ENCODE measurements at places on chromosomes 1 and 21.

DNA sequence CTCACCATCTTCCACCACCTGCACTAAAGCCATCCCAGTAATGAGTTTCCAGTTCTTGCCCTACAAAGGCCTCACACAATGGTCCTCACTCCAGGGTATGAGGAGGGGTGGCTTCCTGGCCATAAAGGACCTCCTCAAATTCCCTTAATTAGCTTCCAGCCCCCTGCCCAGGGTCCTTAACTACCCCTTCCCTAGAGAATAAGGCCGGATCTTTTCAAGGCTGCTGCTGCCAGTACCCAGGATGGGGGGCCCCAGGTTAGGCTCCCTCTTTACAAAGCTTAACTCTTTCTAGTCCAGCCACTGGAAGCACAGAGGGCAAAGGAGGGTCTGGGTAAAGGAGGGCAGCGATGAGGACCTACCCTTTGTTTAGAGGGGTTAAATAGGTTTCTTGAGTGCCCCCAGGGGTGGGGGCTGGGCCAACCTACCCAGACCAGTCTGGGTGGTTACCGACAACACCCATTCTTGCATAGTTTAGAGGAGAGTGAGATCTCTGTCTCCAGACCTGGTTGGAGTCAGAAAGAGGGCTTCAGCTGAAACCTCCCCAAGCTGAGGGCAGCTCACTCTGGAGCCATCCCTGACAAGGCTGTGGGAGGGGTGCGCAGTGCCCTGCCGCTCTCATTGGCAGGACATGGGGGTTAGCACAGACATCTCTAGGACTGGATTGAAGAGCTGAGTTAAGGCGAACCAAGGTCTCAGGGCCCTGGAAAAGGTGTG is 7.1 kb downstream of the BLACAT1 start:
- no peak for DNase-seq

- DNase-seq: no peak
Observed at GRCh38 chr1:87284456-87285240, 44.0 kb upstream of the LMO4 start.

DNA sequence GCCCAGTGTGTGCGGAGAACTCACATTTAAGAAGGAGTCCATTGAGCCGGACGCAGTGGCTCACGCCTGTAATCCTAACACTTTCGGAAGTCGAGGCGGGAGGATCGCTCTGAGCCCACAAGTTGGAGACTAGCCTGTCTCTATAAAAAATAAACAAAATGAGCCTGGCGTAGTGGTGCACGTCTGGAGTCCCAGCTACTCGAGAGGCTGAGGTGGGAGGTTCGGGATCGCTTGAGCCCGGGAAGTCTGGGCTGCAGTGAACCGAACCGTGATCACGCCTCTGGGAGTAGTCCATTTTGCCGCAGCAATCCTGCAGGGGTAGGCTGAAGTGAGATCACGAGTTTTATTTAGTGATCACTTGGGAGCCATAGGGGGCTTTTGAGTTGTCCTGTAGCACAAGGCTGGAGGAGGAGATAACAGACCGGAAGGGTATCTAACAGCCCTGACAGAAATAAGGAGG is 497 bp upstream of the FUCA1 start:
- DNase-seq: no peak

GRCh38 chr1:196684476-196684875 is 32.6 kb downstream of the CFH start:
- no peak for DNase-seq

DNA sequence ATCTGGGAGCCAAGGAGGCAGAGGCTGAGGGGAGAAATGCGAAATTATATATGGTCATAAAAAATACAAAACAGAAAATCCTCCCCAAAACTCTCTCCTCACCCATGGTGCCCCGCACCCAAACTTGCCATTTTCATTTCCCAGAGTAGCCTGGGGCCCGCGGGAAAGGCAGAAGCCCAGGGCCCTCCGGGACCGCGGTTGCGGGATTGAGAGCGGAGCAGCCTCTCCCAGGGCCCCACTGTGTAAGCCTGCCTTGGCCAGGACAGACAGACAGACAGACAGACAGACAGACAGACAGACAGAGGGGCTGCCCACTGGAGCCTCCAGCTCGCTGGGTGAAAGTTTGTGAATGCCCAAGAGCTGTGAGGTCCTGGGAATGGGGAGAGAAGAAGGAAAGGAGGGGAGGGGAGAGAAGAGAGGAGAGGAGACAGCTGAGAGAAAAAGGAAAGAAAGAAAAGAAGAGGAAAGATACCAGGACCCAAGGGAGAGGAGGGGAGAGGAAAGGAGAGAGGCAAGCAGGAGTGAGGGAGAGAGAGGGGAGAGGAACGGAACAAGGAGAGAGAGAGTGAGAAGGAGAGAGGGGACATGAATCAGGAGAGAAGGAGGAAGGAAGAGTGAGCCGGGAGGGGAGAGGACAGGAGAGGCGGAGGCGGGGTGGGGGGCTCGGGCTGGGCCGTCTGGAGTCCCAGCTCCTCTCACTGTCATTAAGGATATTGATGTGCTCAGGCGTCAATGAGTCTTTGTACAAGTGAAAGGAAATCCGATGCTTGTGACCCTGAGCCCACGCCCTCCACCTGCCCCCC is 69.3 kb upstream of the CASZ1 start:
- DNase-seq: no peak

DNA sequence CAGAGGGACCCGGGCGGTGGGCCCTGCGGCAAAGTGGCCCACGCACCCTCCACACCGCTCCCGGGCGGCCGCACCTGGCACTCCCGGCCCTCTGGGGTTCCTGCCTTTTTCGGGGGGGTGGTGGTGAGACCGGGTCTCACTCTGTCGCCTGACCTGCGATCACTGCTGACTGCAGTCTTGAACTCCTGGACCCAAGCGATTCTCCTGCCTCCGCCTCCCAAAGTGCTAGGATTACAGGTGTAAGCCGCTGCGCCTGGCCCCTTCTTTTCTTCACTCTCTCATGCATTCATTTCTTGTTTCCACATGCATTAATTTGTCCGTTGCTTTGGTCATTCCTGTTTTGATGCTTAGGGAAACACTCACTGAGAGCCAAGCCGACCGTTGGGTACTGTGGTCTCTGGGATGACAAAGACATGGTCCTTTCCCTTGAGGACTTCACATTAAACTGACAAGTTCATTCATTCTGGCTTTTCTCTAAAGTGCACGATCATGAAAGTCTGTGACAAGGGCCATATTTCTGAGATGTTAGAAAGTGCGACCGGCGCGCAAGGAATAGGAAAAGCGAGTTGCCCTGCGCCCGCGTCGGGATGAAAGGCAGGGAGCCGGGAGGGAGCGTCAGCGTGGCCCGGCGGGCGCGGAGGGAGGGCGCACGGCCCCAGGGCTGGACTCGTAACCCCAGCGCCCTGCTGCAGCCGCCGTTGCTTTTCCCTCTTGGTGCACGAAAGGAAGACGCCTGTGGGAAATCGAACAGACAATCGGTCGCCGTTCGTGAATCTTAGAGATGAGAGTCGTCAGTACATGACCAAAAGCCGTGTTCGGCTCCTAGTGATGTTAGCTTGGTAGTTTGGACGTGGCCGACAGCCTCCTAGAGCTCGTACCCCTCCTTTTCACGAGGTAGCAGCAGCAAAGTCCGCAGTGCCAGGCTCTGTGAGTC is 1.0 kb upstream of the MCOLN2 start:
- DNase-seq: no peak

GRCh38 chr1:83673312-83673711 is 325.6 kb downstream of the TTLL7 start:
- DNase-seq: no peak
